ENCODE measurements at places on chromosomes 1 and 21. TPM values are rescaled to one million over a fixed set of nuclear protein-coding genes. Genes with fewer than 3 reads are reported as not detected.

HHIPL2 gene
- 24.7 TPM for total RNA-seq

GMEB1 gene
- 7.0 TPM for total RNA-seq

DTL gene
- total RNA-seq: 19.0 TPM

CFHR2 gene
- not detected for total RNA-seq

DNALI1 gene
- total RNA-seq: not detected

HTR6 gene
- total RNA-seq: 0.12 TPM

DMBX1 gene
- total RNA-seq: not detected

RAB25 gene
- total RNA-seq: not detected

B3GALT5 gene
- not detected for total RNA-seq

S100A8 gene
- not detected for total RNA-seq

PGD gene
- total RNA-seq: 614 TPM

RIPK4 gene
- total RNA-seq: 1.8 TPM

HSD3B2 gene
- not detected for total RNA-seq

HOOK1 gene
- total RNA-seq: not detected

MYBPH gene
- not detected for total RNA-seq

Data from NCI-H460 (cell line).